Right lung (tissue), 10 donors: ENCODE measurements at places on chromosomes 1 and 21. TPM values are rescaled to one million over a fixed set of nuclear protein-coding genes. Genes with fewer than 3 reads are reported as not detected.

DNA sequence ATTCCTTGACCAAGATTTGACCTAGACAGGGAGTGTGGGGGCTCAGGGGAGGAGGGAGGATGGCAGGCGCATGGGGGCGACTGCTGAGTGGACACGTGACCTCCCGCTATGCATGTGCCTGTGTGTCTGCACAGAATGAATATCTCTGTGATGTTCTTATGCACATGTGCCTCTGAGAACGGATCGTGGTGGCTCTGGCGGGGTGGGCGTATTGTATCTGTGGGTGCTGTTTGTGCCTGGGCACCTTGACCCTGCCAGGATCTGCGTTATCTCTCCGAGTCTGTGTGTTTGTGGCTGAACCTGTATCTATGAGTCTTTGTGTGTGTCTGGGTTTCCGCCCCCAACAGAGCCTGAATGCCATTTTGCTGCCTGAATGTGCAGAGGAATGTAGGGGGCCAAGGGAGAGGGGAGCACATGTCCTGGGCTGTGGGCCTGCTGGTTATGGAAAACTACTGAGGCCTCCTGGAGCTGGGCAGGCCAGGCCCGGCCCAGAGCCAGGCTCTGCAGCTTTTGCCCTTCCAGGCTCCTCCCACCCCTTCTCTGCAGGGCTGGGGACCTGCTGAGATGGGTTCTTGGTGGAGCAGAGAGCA lies 102.5 kb downstream of the EBNA1BP2 start:
- no peak for DNase-seq

DNA sequence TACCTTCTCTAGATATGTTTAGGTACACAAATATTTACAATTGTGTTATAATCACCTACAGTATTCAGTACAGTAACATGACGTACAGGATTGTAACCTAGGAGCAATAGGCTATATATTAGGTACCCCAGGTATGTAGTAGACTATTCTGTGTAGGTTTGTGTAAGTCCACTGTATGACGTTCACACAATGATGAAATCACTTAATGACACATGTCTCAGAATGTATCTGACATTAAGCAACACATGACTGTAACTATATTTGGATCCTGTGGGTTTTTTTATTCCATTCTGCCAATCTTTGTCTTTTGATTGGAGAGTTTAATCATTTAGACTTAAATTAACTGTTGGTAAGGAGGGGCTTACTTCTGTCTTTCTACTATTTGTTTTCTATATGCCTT lies 52.1 kb downstream of the STYXL2 start:
- no peak for DNase-seq

GRCh38 chr1:230010603-230011332 lies 56.3 kb upstream of the GALNT2 start:
- DNase-seq = no peak

Gene DUSP23
- 11.8 TPM for polyA plus RNA-seq

- no peak for DNase-seq
Measured at GRCh38 chr1:116453906-116454305, 80.9 kb downstream of the ATP1A1 start.

GRCh38 chr1:243950166-243950565 lies 100.1 kb upstream of the AKT3 start:
- DNase-seq = no peak

Gene CENPF
- 70.3 TPM for polyA plus RNA-seq

DNA sequence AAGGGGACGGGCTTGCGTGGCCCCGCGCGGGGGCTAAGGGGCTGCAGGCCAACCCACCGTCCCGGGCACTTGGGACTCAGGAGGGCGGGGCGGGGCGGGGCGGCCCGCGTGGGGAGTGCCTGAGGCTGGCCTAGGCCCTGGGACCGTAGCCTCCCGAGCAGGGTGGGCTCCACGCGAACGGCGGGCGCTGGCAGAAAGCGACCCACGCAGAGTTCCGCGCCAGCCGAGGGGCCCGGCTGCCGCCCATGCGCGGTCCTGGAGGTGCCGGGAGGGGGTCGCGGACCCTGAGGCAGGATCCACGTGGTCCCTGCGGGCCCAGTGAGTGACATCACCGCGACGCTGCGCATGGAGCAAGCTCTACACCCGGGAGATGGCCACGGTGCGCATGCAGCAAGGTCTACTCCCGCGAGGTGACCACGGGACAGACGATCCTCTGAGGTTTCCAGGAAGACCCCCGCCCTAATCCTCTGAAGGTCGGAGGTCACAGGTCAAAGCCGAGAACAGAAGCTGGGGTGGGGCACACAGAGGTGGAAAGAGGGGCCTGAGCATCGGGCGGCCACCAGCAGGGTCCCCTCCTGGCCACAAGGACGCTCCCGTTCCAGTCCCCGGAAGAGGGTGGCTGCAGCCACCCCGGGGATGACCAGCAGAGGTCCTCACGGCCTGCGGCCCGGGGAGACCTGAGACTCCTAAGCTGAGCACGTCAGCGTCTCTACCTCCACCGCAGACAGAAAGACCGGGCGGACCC lies 13.5 kb upstream of the SLC19A1 start:
- DNase-seq = peak; percentile 86

- DNase-seq = no peak
Measured at GRCh38 chr1:149917571-149918144, at the start of gene SV2A. Gene SV2A, minus strand, starts transcription at chr1:149917844. Its CDS starts 4,004 bp downstream, at chr1:149913840.

Gene ASAP3
- polyA plus RNA-seq = 47.9 TPM

Gene UQCRHL
- polyA plus RNA-seq = 1.8 TPM

DNA sequence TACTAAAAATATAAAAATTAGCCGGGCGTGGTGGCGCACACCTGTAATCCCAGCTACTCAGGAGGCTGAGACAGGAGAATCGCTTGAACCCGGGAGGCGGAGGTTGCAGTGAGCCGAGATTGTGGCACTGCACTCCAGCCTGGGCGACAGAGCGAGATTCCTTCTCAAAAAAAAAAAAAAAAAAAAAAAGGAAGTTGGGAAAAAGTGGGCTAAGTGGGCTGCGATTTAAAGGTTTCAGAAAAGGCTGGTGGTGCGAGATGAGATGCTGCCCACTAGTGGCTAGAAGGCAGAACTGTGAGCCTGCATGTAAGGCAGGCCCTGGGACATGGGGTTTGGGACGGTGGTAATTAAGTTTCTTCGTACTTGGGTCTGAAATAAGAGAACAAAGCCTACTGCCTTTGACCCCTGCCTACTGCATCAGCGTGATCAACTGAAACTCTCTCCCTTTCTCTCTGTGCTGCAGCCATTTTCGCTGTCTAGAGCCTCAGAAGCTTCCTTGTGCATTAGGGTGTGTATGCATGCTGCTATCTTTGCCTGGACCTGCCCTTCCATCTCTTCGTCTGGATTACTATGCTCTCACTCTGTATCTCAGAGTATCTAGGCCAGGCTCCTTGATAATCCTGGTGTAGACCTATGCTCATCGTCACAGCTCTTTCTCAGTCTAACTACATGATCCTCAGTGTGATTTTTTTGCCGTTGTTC lies 12.4 kb downstream of the FMOD start:
- DNase-seq = no peak

GRCh38 chr1:97158691-97159096 lies 437.1 kb downstream of the PTBP2 start:
- no peak for DNase-seq

Gene SPRR1B
- polyA plus RNA-seq = not detected
